ENCODE measurements at places on chromosomes 5 and 9.

DNA sequence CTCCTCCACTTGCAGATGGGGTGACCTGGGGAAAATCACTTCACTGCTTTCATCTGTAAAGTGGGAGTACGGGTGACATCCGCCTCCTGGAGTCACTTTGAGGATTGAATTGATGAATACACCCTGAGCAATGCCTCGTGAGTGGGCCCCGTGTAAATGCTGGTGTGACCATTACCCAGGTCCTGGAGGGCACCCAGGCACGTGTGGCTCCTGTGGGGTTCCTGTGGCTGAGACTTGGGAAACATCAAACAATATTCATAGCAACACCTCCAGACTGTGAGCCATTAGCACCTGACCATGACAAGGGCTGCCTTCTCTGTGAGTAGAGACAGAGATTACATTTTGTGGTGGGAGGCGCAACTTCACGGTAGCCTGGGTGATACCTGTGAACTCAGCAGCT lies 11.4 kb downstream of the MRPL36 start:
- no peak for DNase-seq

- DNase-seq = no peak
These were observed 40.2 kb downstream of the MED10 start for GRCh38 chr5:6338135-6338534.

DNA sequence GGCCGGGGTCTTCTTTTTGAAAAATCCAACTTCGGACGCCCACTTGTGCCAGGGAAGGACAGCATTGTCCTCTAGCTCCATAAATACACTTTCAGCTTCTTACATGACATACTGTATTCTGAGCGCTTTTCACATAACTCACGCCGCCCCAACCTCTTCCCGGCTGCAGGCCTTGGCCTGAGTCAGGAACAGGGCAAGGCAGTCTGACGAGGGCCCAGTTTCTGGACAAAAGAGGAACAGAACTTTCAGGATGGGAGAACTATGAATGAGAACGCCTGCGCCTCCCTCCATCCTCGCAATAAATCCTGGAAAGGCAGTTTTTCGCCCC lies 650 bp downstream of the DCTN4 start:
- no peak for DNase-seq

GRCh38 chr5:116370149-116370548 lies 204.5 kb downstream of the SEMA6A start:
- no peak for DNase-seq

- no peak for DNase-seq
These were observed 3.2 kb downstream of the RAB24 start for GRCh38 chr5:177300236-177300880.

- DNase-seq = no peak
These were observed 9.2 kb upstream of the ESM1 start for GRCh38 chr5:54994628-54995027.

- DNase-seq = no peak
These were observed 58.4 kb downstream of the MLLT3 start for GRCh38 chr9:20563917-20564316.

- no peak for DNase-seq
These were observed 18.3 kb upstream of the ARL14EPL start for GRCh38 chr5:116013936-116014335.

GRCh38 chr5:10556289-10556807 lies 7.5 kb upstream of the ANKRD33B start:
- no peak for DNase-seq
